ENCODE measurements at places on chromosomes 7 and 10. TPM values are rescaled to one million over a fixed set of nuclear protein-coding genes. Genes with fewer than 3 reads are reported as not detected.

MTPN gene
- 112 TPM for total RNA-seq

AGR3 gene
- 2.1 TPM for total RNA-seq

DNAJC30 gene
- 13.1 TPM for total RNA-seq

HOXA11 gene
- 3.3 TPM for total RNA-seq

ACHE gene
- 9.2 TPM for total RNA-seq

FFAR4 gene
- total RNA-seq = not detected

GAD2 gene
- total RNA-seq = not detected

PDCD11 gene
- 50.4 TPM for total RNA-seq

COBL gene
- total RNA-seq = 0.66 TPM

CALML3 gene
- total RNA-seq = 0.07 TPM

MOGAT3 gene
- total RNA-seq = not detected

AEBP1 gene
- total RNA-seq = 96.8 TPM
